Vagina (tissue), 2 donors: ENCODE measurements at places on chromosomes 12 and 14.

DNA sequence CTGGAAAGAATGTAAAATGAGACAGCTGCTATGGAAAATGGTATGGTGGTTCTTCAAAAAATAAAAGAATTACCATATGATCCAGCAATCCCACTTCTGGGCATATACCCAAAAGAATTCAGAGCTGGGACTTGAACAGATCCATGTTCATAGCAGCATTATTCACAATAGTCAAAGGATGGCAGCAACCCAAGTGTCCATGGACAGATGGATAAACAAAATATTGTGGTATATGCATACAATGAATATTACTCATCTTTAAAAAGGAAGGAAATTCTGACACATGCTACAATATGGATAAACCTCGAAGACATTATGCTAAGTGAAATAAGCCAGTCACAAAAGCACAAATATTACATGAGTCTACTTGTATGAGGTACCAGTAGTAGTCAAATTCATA is 9.1 kb downstream of the RAB2B start:
- no peak for DNase-seq

DNA sequence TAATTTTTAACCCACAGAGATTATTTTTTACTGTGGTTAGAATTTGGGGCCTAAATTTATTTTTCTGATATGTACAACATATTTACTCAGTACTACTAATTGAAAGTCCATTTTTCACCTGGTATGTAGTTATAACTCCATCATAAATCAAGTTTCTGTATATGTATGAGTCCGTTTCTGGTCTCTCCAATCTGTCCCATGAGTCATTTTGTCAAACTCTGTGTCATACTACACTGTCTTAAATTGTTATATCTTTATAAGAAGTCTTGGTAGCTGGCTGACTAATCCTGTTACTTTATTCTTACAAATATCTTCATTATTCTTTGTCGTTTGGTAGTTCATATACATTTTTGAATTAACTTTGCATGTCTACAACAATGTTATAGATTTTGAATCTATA is 344.0 kb downstream of the PDZRN4 start:
- DNase-seq: no peak

DNA sequence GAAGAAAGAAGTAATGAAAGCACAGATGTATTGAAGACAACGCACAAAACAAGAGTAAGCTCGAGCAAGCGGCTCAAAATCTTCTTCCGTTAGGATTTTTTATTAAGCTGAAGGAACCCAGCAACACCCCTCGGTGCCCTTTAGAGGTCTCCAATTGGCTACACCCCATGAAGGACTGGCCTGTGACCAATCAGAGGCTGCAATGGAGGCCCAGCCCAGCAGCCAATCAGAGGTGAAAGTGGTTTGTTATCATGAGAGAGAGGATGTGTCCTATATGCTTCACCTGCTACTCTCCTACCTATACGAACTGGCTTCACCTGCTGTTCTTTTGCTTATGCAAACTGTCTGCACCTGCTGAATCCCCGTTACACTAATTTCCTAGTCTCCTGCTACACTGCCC is 358.8 kb downstream of the C12orf50 start:
- DNase-seq: no peak

DNA sequence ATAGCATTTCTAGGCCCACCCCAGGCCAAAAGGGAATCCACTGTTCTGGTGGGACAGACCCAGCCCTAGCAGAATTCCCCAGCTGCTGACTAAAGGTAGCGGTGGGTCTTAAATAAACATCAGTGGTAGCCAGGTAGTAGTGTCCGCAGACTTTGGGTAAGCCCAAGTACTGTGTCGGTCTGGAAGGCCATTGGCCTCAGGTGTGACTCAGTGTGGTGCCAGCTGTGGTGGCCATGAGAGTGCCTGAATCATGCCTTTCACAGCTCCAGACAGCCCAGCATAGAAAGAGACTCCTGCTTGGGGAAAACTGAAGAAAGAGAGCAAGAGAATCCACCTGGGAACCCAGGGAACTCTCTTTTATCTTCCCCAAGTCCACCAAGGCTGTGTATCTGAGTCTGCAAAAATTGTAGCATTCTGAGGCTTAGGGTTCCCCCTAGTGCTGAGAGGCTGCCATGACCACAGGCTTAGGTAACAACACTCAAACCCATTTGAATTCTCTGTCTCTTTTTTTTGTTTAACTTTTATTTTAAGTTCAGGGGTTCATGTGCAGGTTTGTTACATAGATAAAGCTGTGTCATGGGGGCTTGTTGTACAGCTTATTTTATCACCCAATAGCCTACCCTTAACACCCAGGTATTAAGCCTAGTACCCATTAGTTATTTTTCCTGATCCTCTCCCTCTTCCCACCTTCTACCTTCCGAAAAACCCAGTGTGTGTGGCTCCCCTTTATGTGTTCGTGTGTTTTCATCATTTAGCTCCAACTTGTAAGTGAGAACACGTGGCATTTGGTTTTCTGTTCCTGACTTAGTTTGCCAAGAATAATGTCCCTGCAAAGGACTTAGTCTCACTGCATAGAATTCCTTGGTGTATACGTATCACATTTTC is 16.7 kb upstream of the CD163L1 start:
- DNase-seq: no peak

DNA sequence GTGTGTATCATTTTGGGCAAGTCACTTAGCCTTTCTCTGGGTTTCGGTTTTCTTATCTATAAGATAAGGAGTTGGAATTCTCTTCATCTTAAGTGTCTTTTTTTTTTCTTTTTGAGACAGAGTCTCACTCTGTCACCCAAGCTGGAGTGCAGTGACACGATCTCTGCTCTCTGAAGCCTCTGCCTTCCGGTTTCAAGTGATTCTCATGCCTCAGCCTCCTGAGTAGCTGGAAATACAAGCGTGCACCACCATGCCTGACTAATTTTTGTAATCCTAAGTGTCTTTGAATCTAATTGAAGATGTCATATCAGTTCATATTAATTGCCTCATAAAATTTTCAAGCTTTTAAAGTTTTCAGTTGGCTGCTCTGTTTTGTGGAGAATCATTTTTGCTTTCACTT is 4.0 kb downstream of the SRGAP1 start:
- DNase-seq: no peak

GRCh38 chr12:16437926-16438325 is 90.5 kb downstream of the MGST1 start:
- no peak for DNase-seq

GRCh38 chr12:94091624-94092023 is 56.8 kb upstream of the PLXNC1 start:
- DNase-seq: no peak

DNA sequence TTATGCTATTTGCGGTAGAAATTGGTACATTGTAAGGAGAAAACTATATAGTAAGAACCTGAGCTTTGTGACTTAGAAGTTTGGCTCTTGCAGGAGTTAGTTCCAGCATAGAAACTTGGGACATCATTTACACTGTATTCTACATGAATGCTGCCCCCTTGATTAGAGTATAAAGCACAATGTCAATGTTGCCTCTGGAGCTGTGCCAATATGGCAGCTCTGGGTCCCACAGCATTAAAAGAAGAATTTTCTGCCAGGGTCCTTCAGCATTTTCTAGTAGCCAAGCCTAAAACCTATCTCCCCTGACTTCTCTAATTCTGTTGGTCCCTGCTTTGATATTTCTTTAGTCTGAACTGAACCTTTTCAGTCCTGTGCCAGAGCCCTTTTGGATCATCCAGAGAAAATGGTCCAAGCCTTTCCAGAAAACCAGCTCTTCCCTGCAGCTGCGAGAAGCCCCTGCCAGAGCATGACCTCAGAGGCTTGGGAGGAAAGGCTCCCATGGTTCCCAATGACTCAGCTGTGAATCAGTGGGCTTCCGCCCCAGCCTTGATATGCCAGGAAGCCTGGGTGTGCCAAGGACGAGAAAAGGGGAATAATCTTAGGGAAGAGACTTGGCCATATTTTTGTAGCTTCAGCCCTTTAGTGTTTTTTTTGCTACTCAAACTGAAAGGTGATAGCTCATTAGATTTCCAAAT is 43.2 kb downstream of the PLEKHG7 start:
- DNase-seq: peak; percentile 93
